NCI-H1048 (cell line): ENCODE measurements at places on chromosomes 4 and X.

DNA sequence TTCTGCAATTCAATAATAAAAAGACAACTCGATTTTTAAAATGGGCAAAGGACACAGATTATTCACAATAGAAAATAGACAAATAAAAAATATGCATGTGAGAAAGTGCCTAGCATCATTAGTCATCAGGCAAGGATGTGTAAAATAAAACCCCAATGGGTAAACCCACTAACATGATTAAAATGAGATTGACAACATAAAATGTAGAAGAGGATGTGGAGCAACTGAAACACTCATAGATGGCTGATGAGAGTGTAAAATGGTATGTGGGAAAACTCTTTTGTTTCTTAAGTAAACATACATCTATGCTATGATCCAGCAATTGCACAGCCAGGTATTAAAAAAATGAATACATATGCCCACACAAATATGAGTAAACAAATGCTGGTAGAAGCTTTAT, 177.6 kb downstream of the IQCM start:
- no peak for DNase-seq

- no peak for DNase-seq
Observed at GRCh38 chrX:97556359-97556758, 672.7 kb downstream of the RPA4 start.

DNA sequence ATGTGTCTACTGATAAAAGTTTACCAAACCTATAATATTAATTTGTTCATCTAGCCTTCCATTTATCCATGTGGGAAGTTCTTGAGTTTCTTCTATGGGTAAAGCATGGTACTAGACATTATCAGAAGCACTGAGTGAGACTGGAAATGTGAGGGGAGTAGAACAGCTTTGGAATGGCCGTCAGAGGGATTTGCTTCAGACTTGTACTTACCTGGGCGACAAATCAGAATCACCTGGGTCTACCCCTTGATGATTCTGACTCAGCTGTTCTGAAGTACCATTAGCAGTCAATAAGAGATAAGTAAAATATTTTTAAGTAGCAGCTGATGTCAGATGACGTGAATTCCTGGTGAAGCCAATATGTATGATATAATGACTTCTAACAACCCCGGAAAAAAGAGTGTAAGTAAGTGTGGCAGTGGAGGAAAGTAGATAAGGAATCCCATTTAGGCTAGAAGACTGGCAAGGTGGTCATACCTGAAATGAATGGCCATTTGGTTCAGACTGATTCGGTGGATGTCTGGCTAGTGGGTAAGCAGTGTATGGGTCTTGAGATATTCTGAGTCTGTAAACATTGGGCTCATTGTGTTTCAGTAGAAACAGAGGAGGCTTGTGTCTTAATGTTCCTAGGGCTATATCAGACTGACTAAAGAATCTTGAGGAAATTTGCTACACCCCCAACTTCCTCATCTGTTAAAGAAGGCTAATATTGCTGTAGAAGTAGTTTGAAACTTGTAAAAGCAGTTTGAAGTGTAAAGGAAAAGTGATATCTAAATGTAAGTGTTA, 409.2 kb downstream of the NKX6-1 start:
- no peak for DNase-seq

DNA sequence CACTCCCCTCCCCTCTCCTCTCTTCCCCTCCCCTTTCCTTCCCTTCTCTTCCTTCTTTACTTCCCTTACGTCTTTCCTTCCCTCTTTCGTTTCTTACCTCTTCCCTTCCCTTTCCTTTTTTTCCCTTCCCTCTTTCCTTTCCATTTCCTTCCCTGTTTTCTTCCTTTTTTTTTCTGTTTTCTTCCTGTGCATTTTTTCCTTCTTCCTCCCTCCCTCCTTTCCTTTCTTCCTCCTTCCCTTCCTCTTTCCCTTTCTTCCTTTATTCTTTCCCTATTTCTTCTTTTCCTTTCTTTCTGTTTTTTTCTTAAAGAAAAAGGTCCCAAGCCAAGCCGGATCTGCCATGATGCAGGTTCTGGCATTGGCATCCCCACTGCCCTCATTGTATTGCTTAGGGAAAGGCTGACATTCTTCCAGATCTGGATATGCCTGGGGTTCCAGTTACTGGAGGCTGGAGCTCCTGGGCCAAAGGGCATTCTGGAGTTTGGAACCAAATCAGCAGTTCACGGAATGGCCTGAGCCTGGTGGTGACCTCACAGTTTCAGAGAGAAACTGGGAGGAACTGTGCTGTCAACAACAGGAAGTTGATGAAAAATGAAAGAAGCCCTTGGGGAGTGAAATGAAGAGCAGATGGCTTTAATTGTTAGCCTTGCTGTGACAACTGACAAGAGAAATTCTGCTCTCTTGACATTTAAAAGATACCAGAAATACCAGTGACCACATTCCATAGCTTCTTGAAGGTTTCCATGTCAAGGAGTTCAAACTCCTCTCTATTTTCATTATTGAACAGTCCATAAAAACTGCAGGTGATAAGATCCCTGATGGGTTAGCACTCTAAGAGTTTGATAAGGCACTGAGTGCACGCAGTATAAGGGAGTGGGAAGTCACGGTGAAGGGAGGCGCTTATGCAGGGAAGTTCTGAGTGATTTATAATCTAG, 622.1 kb downstream of the SPRY1 start:
- DNase-seq, result no peak

DNA sequence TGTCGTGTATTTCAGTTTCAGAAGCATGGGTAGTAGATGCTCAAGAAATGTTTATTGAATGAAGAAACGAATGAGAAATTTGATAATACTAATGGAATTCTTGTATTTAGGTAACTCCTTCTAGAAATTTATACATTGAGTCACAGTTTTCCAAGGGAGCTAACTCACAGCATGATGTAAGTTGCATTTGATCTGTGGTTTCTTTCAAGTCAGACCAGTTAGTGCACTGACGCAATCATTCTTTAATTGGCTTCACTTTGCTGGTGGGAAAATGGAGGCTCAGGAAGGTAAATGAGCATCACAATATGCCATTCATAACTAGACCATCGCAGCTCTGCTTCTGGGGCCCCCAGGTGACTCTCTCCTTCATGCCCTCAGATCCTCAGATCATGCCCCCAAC, 17.3 kb upstream of the CWH43 start:
- no peak for DNase-seq

- no peak for DNase-seq
Observed at GRCh38 chr4:119579823-119580222, 48.8 kb downstream of the PDE5A start.

- DNase-seq, result no peak
Observed at GRCh38 chrX:42220666-42221065, 297.3 kb upstream of the CASK start.

DNA sequence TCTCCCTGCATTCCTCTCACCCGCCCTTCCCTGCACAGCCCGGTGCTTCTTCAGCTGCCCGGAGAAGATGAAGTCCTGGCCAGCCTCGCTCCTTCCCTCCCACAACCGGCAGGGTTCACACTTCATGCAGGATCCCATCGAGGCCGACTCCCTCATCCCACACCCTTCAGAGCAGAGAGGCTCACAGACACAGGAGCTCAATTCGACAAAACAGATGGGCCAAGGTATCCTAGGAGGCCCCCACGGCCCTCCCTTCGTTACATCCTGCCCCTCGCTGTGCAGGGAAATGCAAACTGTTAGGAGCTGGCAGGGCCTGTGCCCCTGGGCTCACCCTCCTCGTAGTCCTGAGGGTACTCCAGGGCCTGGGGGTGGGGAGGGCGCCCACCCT, 238.1 kb downstream of the DHRSX start:
- DNase-seq, result no peak

GRCh38 chr4:14518136-14518535, 484.1 kb upstream of the CPEB2 start:
- DNase-seq, result no peak

DNA sequence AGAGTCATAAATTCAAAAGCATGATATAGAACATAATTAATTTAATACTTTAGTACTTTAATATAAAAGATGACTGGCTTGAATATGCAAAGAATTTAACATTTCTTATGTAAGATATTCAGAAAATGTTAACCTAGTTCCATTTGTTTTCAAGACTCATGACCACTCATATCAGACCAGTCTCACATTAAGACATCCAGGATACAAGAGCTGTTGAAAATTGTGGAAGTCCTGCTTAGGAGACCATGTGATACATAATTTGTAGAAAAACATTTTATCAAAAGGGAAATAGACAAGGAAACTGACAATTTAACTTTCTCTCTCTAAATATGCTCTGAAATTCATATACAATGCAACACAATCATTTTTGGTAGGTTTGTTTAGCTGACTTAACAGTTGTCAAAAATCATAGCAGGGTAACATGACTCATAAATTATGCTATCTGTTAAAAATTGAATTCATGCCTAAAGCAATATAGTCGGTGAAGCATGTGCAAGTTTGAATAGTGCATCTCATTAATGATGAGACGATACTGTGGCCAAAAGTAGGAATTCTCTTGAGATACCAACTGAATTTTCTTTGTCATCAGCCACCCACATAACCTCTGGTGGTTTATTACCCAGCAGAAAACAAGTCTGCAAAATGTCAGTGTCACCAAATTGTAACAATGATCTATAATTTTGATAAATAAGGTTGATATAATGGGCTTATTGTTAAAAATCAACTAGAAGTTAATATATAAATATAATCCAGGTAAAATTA, 211.4 kb downstream of the GASK1B start:
- no peak for DNase-seq

DNA sequence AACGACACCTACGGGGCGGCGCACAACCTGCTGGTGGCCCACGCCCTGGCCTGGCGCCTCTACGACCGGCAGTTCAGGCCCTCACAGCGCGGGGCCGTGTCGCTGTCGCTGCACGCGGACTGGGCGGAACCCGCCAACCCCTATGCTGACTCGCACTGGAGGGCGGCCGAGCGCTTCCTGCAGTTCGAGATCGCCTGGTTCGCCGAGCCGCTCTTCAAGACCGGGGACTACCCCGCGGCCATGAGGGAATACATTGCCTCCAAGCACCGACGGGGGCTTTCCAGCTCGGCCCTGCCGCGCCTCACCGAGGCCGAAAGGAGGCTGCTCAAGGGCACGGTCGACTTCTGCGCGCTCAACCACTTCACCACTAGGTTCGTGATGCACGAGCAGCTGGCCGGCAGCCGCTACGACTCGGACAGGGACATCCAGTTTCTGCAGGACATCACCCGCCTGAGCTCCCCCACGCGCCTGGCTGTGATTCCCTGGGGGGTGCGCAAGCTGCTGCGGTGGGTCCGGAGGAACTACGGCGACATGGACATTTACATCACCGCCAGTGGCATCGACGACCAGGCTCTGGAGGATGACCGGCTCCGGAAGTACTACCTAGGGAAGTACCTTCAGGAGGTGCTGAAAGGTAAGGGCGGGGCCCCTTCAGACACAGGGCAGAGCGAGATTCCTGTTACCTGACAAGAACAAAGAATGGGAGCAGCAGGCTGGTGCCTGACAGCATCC, 11.7 kb downstream of the RPL9 start:
- DNase-seq, result no peak

DNA sequence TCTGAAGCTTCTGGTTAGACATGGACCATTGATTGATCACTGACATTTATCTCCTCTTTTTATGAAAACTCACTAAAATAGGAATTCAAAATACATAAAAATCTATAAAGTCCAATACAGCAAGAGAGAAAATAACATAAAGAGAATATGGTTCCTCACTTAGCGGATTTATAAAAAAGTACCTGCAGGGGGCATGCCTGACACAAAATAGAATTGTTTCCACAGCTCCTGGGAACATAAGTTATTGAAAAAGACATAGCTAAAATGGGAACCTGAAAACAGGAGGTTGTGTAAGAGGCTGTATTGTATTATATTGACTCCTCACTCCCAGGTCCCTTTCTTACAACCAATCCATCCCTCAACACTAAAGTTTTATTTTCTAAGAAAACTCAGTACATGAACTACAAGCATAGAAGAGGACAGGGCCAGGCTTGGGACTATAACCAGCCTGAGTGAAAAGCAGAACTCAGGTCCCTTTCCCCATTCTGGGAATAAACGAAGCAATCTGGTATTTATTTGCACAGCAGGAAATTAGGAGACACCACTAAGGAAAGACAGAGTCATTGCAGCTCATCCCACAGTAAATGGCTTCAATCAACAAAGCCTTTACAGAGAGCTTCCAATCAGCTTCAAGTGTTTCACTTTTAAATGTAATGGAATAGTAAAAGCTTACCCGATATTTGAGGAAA, 121.1 kb upstream of the NDST4 start:
- no peak for DNase-seq

- DNase-seq, result no peak
Observed at GRCh38 chrX:11558972-11559371, 106.7 kb downstream of the ARHGAP6 start.

GRCh38 chr4:187470061-187470460, 525.5 kb upstream of the ZFP42 start:
- DNase-seq, result no peak

DNA sequence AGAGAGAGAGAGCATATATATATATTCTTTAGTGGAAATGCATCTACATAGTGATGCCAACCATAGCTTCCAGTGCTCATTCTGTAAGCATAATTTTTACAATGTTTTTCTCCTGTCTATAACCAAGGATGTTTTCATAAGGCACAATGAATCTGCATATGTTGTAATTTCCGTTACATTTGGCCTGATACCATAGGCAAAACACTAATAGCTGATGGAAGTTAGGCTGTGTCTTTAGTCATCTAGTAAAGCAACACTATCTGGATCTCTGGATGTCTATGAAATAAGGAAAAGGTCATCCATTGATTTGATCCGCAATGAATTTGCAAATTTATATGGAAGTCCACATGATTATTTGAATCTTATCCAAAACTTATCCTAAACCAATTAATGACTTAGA, 8.1 kb downstream of the PCDH7 start:
- no peak for DNase-seq

DNA sequence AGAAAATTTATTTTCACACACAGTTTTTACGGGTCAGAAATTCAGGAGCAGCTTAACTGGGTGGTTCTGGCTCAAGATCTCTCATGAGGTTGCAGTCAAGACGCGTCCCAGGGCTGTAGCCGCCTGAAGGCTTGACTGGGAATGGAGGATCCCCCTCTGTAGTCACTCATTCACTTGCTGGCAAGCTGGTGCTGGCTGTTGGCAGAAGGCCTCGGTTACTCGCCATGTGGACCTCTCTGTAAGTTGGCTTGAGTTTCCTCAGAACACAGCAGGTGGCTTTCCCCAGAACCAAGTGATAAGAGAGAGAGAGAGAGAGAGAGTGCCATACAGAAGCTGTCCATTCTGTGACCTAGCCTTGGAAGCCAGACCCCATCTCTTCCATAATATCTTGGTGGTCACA, 132.8 kb downstream of the DCLK2 start:
- DNase-seq, result no peak

- no peak for DNase-seq
Observed at GRCh38 chrX:40314070-40314469, 216.3 kb upstream of the BCOR start.

DNA sequence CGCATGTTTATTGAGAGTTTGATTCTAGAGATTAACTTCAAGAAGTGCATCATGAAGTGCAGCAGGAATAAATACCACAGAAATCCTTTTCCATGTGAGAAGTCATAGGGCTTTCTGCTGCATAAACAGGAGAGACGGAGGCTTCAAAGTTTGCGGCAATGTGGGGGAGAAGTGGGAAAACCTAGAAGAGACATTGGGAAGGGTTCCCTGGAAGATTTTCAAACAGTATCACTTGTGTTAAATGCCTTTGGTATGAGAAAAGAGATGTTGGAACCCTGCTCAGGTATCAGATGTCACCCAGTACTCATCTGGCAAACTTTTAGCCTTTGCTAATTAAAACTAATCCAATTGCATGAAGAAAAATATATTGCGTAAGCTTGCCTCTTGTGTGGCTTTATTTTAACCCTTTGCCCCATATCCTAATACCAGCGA, 15.4 kb downstream of the NHS start:
- DNase-seq, result no peak

GRCh38 chr4:53040851-53041250, 178.7 kb downstream of the RASL11B start:
- DNase-seq, result no peak

- no peak for DNase-seq
Observed at GRCh38 chr4:55466001-55466400, 70.2 kb downstream of the TMEM165 start.
